ENCODE measurements at places on chromosomes 3 and 15. TPM values are rescaled to one million over a fixed set of nuclear protein-coding genes. Genes with fewer than 3 reads are reported as not detected.

PIGZ gene
- total RNA-seq, result 1.7 TPM

GNAT1 gene
- total RNA-seq, result 0.26 TPM

DNA sequence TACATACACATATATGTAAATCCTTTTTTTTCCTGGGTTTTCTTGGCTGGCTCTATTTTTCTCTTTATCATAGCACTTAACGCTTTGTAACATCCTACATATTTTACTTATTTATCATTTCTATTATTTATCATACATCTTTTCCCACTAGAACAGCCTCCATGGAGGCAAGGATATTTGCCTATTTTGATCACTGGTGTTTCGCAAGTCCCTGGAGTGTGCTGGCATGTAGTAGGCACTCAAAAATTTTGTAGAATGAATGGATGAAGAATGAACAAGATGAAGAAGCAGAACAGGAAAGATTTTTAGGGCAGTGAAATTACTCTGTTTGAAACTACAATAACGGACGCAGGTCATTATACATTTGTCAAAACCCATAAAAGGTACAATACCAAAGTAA lies 83.0 kb upstream of the PTX3 start:
- no peak for DNase-seq

DNA sequence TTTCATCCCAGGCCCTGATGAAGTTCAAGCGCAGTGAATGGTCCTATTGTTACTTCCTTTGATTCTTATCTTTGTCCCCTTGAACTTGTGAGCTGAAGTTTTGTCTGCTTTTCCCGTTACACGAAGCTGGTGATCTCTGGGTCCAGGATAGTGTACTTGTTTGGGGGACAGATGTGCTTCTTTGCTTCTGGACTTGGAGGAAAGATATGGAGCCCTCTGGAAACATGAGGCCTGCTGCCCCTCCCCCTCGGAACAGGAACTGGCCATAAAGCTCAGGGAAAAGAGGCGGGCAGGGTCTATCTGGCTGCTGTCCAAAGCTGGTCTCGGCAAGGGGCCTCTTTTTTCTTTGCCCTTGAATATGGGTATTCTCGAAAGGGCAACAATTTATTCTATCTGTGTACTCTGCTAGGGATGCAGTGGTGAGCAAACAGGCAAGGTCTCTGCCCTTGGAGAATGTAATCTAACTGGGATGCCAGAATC lies 47.6 kb downstream of the IDH2 start:
- no peak for DNase-seq

DNA sequence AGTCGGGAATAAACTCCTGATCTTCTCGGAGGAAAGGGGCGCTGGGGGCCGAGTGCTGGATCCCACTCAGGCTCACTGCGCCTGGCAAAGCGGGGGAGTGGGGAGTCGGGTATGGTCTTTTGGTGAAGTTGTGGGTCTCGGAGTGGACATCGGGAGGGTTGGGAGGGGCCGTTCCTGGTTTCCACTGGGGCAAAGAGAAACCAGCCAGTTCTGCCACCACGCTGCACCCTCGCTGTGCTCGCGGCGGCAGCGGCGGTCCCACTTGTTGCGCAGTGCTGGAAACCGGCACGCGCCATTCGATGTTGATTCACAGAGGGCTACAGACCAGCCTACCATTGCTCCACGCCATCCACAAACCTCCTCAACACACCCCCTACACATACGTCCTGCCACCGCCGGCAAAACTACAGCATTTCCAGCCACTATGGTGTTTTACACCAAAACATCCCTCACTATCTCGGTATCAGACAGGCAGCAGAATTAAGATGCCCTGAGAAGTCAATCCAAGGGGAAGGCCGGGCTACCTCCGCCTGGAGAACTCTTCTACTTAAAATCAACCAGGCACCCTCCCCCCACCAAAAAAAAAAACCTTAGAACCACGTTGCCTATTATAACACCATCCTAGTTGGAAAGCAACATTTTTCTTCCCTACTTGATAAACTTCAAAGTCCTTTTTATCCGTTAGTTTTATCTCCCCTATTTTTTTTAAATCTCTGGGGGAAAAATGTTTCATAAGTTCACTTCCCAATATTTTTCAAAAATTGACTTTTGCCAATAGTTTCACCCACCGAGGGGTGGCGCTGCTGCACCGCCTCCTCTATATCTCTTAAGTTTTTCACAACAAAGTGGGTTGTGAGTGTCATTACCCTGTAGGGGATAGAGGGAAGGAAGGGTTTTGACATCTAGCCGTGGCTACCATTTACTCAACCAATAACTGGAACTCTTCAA lies 3.6 kb downstream of the BCL6 start:
- peak; percentile 69 for DNase-seq

- DNase-seq, result no peak
Observed at GRCh38 chr3:25585361-25586166, 79.1 kb downstream of the TOP2B start.

ETV5 gene
- total RNA-seq, result 12.9 TPM

- DNase-seq, result no peak
Observed at GRCh38 chr3:181561139-181562031, 150.3 kb upstream of the SOX2 start.

DNA sequence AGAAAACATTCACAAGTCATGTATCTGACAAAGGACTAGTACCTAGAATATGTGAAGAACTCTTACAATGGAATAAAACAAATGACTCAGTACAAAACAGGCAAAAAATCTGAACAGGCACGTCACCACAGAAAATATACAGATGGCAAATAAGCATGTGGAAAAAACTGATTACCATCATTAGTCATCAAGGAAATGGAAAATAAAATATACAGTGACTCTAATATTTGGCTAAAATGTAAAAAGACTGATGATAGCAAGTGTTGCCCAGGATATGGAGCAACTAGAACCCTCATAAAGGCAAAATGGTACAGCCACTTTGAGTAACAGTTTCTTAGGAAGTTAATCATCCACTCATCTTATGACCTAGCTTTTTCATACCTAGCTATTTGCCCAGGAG lies 95.8 kb upstream of the ABHD17C start:
- peak; percentile 95 for DNase-seq

CLRN1 gene
- not detected for total RNA-seq

DNA sequence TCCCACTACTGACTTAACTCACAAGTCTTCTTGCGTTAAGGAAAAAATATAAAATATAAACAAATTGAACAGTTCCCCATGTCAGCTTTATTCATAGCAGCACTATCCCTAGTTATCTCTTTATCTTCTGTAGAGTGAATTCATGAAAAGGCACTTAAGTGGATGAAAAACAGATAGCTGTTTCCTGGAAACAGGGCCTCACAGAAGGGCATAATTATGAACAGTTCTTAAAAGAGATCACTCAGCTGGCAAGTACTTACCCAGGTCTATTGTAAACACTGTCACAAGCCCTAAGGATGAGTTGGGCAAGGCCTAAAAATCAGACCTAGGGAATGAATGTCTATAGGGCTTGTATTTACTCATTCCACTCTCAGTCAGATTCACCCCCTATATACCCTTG lies 10.7 kb downstream of the MB21D2 start:
- DNase-seq, result peak; percentile 68

ASB14 gene
- not detected for total RNA-seq

DNA sequence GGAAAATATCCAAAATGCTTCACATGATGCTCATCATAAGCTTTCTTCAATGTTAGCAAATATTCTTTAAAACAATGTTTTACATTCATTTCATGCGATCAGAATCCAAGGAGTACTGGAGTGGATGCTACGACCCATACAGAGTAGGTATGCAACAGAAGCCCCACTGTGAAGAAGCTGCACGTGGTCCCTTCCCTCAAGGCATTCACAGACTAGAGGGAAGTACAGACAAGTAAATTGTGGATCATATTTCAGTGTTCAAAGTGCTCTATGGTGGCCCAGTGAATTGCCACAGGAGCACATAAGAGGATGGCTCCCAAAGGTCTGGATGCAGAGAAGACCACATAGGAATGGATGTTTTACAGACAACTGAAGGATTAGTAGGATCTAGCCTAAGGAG lies 789.9 kb downstream of the IGSF11 start:
- DNase-seq, result no peak

- DNase-seq, result peak; percentile 31
Observed at GRCh38 chr3:47421741-47422649, 41.2 kb downstream of the PTPN23 start.

DNA sequence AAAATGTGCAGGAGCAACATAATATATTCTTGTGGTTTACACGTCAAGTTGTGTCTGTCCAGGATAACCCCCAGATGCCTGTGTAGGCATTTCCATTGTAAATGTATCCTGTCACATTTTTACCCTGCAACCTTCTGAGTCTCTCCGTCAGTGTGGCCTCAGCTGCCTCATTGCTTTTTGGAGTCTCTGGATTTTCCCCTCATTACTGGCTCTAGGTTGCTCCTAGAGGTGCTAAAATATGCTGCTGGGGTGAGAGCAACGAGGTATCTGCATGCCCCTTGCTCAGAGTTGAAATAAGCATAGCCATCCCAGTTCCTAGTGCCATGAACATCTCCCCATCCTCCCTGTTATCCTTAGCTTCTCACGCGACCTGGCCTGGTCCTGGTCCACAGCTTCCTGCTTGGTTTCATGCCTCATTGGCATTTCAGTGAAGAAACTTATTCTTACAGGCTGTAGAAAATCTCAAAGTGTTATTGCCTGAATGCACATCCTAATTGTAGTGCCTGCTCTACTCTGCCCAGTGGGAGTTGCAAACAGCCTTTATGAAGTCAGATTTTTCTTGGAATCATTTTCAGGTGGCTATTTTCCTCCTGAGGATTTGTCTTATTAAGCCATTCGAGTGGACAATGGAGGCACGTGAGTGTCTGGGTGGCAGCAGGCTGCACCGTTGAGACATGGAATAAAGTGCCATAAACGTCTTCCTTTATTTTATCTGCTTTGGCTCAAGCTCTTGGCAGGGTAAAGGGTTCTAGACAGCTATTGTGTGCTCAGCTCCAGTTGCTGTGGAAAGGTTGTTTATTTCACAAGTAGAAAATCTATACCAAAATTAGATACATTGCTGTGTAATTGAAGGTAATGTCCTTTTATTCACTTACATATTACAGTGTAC lies 33.2 kb downstream of the OXNAD1 start:
- no peak for DNase-seq

CCDC71 gene
- total RNA-seq, result 19.5 TPM

DNASE1L3 gene
- 2.3 TPM for total RNA-seq

GRCh38 chr3:35305406-35305805 lies 333.9 kb upstream of the ARPP21 start:
- DNase-seq, result no peak

DNA sequence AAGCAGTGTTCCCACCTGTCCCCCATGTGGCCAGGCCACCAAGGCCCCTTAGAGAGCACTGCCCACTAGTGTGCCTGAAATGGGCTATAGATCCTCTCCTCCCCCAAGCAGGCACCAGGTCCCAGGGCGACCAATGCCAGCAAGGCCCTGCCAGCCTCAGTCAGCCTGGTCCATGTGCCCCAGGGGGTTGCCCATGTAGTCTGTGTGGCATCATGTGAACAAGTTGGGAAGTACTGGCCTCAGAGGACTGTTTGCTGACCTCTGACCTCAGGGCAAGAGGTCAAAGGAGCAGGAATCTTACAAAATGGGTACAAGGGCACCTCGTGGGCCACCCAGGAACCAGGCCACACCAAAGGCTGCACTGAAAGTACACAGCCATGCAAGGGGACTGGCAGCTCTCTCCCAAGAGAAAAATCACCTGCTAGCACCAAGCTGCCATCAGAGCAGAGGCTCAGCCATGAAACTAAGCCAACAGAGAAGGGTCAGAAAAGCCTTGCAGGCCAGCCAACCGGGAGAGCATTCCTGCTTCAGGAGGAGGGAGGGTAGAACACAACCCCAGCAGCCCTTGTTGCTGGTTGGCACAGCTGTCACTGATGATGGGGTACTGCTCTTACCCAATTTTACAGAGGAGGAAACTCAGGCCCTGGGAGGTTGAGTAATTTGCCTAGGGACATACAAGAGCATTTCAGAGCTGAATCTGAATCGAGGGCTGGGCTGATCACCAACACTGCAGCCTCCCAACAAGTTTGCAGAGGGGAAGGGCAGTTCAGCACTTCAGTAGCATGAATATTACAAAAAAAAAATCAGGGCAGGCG lies 5.2 kb upstream of the FURIN start:
- DNase-seq, result peak; percentile 85

DNA sequence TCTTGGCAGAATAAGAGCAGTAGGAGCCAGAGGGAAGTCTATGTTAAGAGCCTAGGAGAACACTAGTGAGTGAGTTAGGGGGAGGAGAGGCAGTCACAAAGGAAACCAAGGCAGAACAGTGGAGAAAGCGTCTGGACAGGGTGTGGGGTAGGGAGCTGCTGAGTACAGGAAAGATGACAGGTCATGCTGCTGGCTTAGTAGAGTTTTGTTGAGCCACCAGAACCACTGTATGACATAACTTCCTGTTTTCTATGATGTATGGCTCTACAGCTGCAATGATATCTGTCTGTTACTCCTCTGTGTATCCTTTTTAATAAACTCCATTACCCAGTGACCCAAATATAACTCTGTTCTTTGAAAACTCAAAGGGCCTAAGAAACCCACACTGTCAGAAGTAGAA lies 10.6 kb upstream of the STT3B start:
- peak; percentile 22 for DNase-seq

DNA sequence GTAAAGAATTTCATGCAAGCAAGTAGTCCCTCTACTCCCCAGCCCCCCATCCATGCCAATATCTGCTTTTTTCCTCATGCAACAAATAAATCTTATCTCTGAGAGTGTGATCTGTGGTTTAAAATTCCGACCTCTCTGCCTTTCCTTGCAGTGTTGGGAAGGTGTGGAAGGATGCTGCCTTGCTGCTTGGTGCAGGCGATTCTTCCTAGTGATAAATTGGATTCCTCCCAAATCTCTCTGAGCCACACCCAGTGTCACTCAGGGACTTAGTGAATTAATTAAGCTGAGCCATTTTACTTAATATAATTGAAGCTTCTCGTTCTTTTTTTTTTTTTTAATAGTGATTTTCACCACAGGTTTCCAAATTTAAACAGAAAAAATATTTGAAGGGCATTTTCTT lies 3.4 kb downstream of the GAP43 start:
- no peak for DNase-seq

SCG3 gene
- total RNA-seq, result not detected

GRCh38 chr3:68274286-68274685 lies 619.9 kb upstream of the SUCLG2 start:
- DNase-seq, result no peak

GRCh38 chr15:45026651-45027190 lies 3.7 kb downstream of the SORD start:
- no peak for DNase-seq

PLA2G4E gene
- total RNA-seq, result under 0.01 TPM

DNA sequence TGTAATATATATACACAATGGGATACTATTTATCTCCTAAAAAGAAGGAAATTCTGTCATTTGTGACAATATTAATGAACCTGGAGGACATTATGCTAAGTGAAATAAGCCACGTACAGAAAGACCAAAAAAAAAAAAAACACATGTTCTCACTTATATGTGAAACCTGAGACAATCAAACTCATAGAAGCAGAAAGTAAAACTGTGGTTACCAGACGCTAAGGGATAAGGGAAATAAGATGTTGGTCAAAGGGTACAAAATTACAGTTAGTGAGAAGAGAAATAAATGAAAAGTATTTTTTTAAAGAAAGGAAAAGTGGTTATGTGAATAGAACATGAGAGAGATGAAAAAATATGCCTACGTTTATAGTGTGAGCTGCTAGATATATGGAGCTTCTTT lies 101.1 kb downstream of the CPNE4 start:
- DNase-seq, result no peak
